Pancreas (tissue), 10 donors: ENCODE measurements at places on chromosomes 16 and 17. TPM values are rescaled to one million over a fixed set of nuclear protein-coding genes. Genes with fewer than 3 reads are reported as not detected.

Gene KRTAP3-2
- total RNA-seq, result not detected

Gene CNGB1
- total RNA-seq, result 0.43 TPM

Gene PIRT
- total RNA-seq, result 0.03 TPM

Gene NLRC3
- 0.55 TPM for total RNA-seq

Gene NPIPA3
- total RNA-seq, result 0.71 TPM

Gene RUNDC3A
- total RNA-seq, result 3.9 TPM

Gene DUXB
- not detected for total RNA-seq

Gene TMEM11
- 10.6 TPM for total RNA-seq

Gene RAB11FIP3
- total RNA-seq, result 41.3 TPM

Gene IFT20
- 46.5 TPM for total RNA-seq

Gene KRT17
- total RNA-seq, result 0.42 TPM
